Daoy (cell line): ENCODE measurements at places on chromosomes 1 and 21. TPM values are rescaled to one million over a fixed set of nuclear protein-coding genes. Genes with fewer than 3 reads are reported as not detected.

DNA sequence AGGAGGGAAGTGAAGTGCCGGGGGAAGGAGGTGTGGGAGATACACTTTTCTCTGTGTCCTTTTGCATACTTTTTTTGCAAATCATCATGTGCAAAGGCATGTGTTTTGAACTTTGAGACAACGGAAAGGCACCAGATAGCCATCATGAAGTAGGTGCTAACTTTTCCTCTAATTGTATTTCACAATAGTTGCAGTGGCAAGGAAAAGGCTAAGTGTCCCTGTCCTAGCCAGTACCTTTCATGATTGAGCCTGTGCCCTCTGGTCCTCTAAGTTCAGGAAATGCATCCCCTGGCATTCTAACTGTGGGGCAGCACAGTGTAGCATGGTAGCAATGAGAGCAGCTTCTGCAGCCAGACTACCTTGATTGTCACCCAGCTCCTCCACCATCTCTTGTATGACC lies 186.2 kb downstream of the ADSS2 start:
- no peak for DNase-seq

DNA sequence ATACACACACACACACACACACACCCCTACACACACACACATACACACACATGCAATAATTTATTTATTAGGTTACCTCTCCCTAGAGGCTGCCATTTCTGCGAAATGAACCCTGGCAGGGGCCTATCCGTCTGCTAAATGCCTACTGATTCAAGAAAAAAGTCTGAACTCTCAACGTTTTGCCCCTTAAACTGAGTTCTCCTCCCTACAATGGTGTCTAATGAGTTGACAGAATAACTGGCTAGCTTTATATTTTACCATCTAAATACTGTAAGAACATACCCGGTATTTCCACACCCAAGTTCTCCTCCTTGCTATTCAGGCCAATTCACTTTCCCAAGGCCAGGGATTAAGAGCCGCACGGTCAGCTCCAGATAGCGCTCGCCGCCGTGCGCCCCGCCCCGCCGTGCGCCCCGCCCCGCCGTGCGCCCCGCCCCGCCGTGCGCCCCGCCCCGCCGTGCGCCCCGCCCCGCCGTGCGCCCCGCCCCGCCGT lies 339 bp upstream of the RNPC3 start:
- peak; percentile 67 for DNase-seq

DNA sequence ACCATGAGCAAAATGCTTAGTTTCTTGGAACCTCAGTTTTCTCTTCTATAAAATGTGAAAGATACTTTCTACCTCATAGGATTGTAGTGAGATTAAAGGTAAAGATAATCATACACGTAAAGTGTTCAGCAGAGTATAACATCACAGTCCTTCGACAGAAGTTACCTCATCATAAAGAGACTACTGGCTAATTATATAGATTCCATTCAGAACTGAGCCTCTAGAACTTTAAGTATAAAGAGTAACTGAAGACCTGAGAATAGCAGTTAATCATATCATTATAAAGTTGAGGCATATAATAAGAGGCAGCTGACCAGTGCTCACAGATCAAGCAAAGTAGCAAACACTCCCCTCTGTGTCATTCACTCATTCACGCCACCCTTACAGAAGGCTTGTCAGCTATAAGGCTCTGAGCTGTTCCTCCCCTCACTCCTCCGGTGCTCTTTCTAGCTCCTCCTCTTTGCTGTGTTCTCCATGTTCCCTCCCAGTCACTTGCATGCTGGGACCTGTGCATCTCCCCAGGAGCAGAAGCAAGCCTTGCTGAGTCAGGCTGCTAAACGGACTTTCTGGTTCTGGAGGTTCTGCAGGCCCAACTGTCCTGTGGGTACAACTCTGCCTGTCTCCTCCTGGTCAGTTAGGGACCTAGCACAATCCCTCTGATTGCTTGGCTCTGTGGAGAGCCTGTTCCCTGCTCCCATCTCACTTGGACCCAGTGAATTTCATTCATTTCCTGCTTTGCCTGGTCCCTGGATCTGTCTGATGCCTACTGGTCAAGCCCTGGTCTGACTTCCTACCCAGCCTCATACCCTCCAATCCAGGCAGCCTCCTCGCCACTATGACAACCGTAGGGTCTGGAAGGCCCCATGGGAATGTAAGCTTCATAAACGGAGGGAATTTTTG lies 28.3 kb upstream of the LY9 start:
- peak; percentile 37 for DNase-seq

DNA sequence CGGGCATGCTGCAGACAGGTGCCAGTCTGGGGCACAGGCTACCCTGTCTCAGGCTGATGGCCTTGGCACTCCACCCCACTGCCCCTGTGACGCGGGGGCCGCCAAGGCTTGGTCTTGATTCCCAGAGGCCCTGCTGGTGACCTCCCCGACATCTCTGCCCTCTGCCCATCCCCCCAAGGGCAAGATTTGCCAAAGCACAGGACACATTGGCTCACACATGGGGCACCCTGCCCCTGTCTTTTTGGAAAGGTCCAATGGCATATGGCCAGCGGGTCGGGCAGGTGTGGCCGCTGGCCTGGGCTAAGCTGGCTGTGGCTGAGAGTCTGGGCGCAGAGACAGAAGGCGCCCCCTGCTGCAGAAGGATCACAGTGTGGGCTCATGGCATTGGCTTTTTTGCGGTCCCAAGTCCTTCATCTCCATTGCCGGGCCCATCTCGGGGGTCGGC lies 4.6 kb downstream of the MIB2 start:
- DNase-seq, result no peak

DNA sequence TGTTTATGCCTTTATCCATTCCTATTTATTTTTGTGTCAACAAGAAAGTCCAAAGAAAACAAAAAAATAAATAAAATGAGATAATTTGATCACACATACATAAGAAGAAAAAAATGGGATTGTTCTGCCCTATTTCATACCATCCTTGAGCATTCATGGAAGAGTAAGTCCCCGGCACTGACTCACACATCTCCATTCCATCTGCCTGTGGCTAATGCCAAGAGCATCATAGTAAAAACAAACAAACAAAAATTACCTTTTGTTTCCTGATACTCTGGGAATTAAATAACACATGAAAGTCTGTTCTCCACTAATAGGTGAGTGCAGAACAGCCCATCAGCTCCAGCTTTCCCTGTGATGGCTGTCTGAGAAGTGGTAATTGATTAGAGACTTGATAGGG lies 48.1 kb upstream of the BACE2 start:
- DNase-seq, result no peak

GRCh38 chr1:192574073-192574472 lies 1.5 kb upstream of the RGS1 start:
- DNase-seq, result no peak

Gene TFF3
- 2.4 and 3.4 TPM in 2 replicates for total RNA-seq

Gene KRTAP19-3
- total RNA-seq, result not detected in 2 replicates

Gene AJAP1
- total RNA-seq, result 7.0 TPM in 1 of 2 replicates, not detected in the other
